ENCODE measurements at places on chromosomes 7 and 10.

GRCh38 chr10:127527891-127528290 is 21.2 kb upstream of the NPS start:
- DNase-seq: no peak

DNA sequence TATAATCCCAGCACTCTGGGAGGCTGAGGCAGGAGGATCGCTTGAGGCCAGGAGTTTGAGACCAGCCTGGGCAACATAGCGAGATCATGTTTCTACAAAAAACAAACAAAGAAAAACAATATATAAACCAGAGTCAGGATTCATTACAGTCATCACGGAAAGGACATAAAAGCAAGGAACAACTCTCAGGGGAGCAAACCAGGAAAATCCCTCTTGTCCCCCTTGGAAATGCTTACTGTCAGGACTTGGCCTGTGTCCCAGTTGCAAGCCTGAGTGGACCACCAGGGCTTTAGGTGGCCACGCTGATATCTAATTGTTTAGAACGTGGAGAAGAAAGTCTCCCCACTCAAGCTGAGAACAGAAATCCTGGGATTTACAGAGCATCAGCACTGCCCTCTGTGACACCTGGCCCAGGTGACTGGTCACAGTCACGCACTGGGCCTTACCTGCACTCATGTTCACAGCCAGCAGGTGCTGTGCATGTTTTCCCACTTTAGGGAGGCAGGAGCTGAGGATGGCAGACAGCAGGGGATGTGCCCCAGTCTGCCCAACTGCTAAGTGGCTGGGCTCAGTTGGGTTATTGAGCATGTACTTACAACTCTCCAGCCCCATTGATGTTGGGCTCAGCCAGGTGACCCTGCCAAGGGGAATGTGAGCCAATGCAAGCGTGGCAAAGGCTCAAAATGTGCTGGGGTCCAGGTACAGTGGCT is 60.9 kb downstream of the TMEM130 start:
- no peak for DNase-seq

- DNase-seq: no peak
Observed at GRCh38 chr10:124105594-124105993, 12.2 kb upstream of the CHST15 start.

GRCh38 chr10:51832652-51833383 is 133.4 kb upstream of the CSTF2T start:
- DNase-seq: no peak

- DNase-seq: no peak
Observed at GRCh38 chr10:125062914-125063230, 97.5 kb downstream of the CTBP2 start.

DNA sequence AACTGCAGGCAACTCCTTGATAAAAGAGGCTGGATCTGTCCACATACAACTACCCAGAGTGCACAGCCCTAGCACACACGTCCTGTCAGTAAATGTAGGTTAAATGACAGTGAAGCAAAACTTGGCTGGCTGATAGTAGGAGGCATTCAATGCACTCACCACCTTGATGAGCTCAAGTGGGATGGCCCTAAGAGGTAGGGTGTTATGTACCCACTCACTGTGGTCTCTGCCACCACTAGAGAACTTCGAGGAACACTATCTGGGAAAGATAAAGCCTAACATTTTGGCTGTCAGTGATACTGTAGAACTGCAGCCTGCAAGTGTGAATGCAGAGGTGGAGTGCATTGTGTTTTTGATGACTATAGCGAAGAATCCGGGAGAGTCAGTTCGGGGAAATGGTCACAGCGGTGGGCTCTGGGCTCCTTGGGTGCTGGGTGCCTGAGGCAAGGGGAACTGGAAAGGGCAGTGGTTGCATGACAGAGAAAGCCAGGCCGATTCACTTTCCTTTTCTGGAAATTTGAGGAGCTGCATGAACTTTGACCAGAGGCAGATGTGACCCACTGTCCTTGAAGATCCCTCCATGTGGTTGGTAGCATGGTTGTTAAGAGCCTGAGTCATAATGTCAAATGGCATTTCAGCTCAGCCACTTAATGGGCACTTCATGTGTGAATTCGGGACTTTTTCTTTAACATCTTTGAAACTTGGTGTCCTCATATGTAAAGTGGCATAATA is 93.1 kb upstream of the ZPBP start:
- DNase-seq: no peak

GRCh38 chr10:126233182-126234148 is 154.8 kb downstream of the ADAM12 start:
- peak; percentile 16 for DNase-seq
